ENCODE measurements at places on chromosomes 4 and X.

GRCh38 chrX:110034036-110034435 lies 31.1 kb downstream of the TMEM164 start:
- DNase-seq: no peak

GRCh38 chrX:85992811-85993229 lies 54.5 kb downstream of the CHM start:
- no peak for DNase-seq

DNA sequence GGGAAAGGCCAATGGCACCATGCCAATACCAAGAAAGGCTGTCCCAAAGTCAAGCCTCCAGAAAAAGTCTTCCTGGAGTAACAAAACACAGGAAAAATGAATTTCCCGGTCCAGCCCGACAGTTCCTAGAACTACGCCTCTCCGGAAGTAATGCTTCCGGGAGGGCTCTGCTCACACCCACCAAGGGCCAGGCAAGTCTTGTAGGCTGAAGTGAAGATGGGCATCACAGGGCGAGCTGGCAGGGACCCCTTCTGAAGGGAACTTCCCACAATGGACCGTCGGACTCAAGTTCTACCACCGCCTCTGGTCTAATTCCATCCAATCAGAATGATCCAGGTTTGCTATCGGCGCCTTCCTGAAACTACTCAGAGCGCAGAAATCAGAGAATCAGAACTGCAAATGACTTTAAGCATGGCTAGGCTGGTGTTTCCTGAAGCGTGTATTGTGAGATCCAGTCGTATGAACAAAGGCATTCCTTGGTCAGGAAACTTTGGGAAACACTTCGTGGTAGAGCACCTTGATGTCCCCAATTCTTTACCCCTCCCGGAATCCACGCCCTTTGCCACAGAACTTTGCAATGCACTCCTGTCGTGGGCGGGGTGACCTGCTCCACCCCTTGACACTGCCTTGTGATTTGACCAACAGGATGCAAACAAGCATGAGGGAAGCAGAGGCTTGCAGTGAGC lies 127.8 kb downstream of the BCOR start:
- DNase-seq: no peak

GRCh38 chr4:100510551-100510950 lies 7.3 kb downstream of the EMCN start:
- DNase-seq: no peak

GRCh38 chr4:156111686-156112085 lies 158.0 kb upstream of the CTSO start:
- no peak for DNase-seq

DNA sequence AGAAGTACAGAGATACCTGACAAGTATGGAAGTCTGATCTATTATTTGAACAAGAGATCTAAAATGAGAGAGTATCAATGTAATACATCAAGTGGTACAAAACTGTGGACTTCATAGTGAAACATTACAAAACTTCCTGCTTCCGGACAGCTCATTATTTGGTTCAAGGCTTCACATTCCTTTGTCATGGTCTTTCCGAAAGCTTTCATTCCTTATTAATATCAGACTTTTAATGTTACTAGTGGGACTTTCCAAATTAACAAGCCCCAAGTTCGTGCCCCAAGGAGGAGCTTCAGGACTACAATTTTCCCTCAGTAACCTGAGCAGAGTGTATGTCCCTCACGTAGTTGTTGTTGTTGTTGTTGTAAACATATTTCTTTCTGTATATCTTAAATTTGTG lies 1.2 kb downstream of the CHIC2 start:
- DNase-seq: no peak

GRCh38 chr4:137541181-137541580 lies 8.9 kb upstream of the PCDH18 start:
- no peak for DNase-seq

DNA sequence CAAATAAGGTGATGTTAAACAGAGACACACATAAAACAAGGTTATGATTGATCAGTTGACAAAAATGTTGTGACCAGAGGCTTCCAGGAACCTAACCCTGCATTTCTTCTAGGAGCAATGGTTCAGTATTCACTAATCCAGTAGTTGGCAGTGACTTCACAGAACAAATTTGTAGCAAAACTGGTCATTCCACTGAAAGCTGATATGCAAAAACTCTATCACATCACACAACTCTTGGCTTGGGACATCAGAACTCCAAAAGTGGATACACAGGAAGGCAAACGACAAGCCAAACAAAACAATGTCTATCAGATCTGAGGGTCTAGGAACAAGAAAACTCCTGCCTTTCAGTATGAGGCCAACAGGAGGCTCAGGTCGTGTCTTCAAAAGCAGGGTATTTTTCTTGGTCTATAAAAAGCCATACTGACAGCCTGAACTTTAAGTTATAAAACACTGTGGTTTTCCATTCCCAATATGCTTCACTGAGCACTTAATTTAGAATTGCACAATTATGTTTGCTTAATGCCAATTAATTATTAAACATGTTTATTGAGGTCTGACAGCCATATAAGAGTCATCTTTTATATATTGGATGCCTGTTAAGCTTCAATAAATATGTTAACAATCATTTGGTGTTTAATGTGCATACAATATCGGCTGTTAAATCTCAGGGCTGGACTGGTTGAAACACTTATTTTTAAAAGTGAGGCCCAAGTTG lies 45.6 kb downstream of the SOD3 start:
- no peak for DNase-seq

DNA sequence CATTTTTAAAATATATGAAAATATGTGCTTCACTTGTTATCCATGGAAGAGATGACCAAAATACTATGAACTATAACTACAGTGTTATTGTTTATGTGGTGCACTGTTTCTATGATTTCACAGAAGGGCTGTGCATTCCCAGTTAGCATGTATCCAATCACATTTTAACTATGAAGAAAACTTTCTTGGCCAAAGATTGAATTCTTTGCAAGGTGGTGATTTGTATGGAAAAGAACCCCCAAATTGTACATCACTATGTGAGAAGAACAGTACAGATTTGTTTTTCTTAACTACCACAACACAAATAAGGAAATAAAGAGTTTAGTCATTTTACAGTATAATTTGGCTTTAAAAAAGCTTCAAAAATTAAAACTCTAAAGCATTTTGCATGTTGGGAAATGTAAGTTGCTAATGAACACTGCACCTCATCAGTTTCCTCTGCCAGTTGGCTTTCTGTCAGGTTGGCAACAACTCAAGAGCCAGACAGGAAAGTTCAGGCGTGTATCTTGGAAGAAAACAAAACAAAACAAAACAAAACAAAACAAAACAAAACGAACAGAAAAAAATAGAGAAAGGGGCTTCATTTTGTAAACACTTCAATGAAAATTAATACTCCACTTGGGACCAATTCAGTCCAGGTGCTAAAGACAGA lies 237.0 kb downstream of the SCFD2 start:
- DNase-seq: no peak

- DNase-seq: no peak
Measured at GRCh38 chr4:177769155-177769554, 326.9 kb upstream of the AGA start.

DNA sequence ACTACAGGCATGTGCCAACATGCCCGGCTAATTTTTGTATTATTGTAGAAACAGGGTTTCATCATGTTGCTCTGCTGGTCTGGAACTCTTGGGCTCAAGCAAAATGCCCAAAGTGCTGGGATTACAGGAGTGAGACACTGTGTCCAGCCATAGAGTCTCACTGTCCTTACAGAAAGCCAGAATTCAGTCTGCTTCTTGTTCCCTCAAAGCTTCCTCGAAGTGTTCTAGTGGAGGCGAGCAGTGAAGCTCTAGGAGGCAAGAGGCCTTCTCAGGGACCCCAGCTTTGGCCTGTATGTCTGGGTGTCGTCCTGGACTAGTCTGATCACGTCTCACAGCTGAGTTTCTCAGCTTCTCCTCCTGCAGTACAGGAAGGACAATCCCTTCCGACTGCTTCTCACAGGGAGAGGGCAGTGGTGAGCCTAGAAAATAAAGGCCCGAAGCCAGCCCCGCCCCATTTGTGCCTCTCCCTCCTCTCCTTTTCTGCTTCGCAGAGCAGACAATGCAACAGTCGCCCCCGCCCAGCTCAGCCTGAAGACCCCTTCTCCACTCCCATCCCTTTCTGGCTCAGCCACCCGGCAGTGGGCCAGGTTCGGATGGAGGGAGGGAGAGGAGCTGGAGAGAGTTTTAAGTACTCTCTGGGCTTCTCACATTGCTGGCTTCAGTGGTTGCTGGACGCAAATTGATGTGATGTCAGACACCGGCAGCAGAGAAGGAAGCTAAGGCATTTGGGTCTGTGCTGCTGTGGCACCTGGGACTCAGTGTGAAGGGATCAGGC lies 11.1 kb upstream of the FAM3A start:
- DNase-seq: peak; percentile 88

DNA sequence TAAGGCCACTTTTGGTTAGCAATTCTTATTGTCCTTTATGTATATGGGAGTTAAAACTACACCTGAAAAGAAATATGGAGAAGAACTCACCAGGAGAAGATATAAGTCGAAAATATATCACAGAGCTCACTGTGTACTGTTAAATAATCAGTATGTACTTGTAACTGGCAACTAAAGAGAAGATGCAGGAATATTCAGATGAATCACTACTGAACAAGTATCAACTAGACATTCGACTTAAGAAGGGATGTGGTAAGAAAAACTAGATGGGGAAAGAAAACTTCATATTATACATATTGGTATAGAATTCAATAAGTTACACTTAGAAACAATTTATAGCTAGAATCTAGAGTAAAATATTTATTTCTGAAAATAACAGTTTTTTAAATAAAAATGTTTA lies 230.0 kb downstream of the CAMK2D start:
- DNase-seq: no peak

DNA sequence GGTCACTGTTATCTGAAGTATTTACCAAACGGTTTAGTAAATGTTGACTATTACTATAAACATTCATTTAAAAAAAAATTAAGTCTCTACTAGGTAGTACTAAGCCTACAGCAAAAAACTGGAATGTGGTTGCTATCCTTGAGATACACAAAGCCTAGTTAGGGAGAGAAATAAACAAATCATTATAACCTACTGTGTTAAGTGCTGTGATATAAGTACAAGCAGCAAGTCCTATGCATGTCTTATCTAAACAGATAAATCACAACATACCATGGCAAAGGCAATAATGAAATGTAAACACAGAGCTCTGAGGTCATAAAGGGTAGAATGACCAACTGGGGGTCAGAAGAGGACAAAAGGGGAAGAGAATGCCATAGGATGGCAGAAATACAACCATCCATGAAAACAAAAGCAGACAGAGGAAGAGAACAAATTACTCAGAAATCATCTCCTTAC lies 92.2 kb downstream of the RNF150 start:
- DNase-seq: no peak

DNA sequence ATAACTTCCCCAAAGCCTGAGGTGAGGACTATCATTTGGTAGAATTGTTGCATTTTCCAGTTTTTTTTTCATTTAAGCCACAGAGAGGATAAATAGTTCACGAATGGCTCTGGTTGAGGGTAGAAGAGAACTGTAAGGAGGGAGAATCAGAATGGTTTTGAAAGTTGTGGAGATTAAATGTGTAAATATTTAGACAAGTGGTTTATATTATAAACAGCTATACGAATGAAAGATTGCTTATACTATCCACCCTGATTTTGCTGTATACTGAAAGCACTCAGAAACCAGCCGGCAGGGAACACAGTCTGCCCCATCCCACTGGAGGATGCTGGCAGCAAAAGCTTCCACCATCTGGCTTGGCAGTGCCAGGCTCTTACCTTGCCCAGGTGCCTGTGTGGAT lies 341.1 kb downstream of the RAPGEF2 start:
- no peak for DNase-seq

DNA sequence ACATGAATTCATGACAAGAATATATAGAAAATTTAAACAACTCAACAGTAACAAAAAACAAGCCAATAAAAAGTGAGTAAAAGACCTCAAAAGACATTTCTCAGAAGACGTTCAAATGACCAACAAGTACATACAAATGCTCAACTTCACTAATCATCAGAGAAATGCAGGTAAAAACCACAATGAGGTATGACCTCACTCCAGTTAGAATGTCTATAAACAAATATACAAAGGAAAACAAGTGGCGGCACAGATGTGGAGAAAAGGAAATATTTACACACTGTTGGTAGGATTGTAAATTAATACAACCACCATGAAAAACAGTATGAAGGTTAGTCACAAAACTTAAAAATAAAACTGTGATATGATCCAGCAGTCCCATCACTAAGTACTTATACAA lies 1033.1 kb downstream of the RAPGEF2 start:
- no peak for DNase-seq

GRCh38 chr4:57114973-57115372 lies 4.8 kb upstream of the IGFBP7 start:
- no peak for DNase-seq

DNA sequence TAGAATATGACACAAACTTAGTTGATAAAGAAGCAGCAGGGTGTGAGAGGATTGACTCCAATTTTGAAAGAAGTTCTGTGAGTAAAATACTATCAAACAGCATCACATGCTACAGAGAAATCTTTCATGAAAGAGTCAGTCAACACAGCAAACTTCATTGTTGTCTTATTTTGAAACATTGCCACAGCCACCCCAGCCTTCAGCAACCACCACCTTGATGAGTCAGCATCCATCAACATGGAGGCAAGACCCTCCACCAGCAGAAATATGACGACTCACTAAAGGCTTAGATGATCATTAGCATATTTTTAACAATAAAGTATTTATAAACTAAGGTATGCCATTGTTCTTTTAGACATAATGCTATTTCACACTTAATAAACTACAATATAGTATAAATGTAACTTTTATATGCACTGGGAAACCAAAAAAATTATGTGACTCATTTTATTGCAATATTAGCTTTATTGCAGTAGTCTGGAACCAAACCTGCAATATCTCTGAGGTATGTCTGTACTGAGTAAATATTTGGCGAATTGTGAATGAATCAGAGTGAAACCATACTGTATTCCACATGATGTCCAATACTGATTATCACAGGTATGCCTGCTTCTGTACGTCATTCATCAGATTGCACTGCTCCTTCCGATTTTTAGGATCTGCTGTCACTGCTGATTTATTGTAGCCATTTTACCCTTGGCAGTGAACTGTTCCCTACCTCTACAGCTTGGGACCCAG lies 11.6 kb downstream of the FRMPD4 start:
- no peak for DNase-seq

DNA sequence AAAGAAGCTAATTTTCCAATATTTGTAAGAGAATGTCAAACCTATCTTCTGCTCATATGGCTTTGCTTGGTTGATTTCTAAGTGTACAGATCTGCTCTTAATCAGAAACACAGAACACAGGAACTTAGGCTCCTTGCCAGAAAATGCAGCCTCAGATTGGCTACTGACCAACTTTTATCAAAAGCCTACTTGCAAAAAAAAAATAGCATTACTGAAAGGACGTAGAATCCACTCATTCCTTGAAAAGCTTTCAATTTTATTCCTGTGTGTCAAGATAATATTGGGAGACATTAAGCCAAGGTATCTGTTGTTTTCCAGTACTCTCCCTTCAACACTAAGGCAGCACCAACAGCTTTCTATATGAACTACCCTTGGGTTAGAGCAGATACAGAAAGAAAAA lies 127.6 kb upstream of the INTU start:
- DNase-seq: no peak

DNA sequence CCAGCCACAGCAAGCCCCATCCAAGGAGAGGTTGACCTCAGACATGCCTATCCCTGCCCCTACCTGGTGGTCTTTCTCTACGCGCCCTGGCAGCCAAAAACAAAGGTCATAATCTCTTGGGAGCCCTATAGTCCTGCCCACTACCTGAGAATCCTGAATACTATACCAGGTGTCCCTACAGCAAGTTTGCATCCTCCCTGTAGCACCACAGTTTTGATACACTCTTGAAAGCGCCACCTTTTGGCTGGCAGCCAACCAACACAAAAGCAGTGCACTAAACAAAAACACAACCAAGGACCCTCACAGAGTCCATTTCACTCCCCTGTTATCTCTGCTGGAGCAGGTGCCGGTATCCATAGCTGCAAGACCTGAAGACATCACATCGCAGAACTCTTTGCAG lies 523.8 kb upstream of the CPEB2 start:
- DNase-seq: no peak

Measured in right atrium auricular region (tissue), 2 donors.